Thoracic aorta (tissue), 2 donors: ENCODE measurements at places on chromosomes 7 and 10.

DNA sequence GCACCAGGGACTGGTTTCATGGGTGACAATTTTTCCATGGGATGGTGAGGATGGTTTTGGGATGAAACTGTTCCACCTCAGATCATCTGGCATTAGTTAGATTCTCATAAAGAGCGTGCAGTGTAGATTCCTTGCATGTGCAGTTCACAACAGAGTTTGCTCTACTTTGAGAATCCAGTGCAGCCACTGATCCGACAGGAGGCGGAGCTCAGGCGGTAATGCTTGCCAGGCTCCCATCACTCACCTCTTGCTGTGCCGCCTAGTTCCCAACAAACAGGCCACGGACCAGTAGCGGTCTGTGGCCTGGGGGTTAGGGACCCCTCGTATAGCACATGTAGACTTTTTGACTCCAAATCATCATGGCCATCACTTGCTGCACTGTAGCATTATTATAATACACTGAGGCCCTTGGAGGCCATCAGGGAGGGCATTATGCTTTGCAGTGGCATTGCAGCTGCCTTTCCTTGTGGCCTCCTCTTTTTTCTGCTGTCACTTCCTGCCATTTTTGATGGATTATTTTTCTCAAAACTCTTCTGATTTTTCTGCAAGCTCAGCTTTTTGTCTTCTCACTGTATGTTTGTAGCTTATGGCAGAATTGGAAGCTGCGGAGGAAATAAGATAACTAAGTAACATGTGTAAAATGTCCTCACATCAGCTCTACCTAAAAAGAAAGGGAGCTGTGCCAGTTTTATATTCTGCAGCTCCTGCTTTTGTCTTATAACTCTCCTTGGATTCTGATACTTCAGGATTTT is 18.5 kb downstream of the CSGALNACT2 start:
- no peak for DNase-seq

DNA sequence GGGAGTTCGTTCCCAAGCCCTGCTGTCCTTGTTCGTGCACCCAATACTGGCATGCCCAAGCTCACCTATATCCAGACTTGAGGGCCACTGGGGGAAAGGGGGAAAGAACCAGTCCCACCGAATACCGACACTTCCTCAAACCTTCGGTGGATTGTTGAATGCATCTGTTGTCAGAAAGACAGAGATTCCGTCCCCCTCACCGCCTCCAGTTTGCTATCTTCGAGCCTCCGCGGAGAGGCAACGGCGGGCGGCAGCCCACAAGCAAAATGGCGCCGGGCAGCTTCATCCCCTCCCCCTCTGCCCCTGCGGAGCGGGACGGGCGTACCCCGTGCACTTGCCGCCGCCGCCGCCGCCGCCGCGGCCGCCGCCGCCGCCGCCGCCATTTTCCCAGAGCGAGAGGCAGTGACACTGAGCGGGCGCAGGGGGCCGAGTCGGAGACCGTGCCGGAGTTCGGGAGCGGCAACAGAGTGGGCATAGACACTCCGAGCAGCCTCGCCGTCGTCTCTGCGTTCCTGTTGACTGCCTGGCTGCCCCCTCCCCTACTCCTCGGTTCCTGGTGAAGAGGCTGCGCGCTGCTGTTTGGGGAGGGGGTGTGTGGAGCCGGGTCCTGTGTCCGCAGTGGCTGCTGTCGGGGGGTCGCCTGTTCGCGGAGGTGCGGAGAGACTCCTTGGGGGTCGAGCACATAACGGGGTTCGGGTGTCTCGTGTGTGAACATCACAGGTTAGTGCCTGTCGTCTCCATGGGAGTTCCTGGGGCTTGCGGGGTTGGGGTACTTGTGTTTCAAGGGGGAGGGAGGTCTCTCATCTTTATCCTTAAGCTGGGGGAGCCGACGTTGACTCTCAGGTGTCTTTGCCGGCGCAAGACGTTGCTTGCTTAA is at the start of gene KMT2E:
KMT2E (plus strand) TSS at position 390 of the 877 bp plus-strand sequence. CDS start 26,748 bp downstream, outside the sequence.
- DNase-seq = peak; percentile 56

DNA sequence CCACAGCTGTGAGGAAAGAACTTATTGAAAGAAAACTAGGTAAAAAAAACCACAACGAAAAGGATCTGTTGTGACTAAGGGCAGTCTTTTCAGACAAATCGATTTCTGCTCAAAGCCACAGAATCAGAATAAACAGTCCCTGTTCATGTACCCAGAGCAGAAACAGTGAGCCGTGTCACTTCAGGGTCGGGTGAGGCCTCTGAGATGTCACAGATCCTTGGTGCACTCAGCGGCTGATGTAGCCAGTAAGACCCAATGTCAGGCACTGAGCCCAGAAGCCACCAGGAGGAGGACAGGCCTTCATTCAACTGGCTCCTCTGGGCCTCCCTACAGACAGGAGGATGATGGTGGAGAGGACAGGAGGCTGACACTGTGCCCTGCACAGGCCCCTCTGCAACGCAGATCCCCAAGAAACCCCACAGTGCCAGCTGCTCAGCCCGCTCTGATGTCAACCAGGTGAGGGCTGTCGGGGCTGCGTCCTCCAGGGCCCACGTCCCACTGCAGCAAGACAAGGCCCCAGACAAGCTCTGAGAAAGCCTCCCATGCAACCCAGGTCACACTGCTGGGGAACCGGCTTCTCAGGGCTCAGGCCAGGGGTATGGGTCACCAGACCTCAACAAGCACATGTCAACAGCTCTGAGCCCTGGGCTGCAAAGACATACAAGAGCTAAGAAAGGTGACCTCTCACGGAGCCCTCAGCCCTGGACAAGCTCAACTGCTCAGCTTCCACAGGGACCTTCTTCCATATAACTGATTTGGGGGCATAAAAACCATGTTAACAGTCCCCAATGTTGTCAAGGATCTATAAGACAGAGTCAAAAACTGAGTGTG is 190.6 kb downstream of the PARD3 start:
- DNase-seq = no peak

GRCh38 chr7:117960351-117960750 is 87.1 kb upstream of the CTTNBP2 start:
- DNase-seq = no peak

- no peak for DNase-seq
These were observed 36.3 kb upstream of the ANTXRL start for GRCh38 chr10:46250481-46250880.
